Activated T-cell treated with anti-CD3 and anti-CD28 coated beads, Interleukin-2, amount 50 U/mL, for 48 hours (primary cell): ENCODE measurements at places on chromosomes 12 and 14.

GRCh38 chr12:71474791-71475190, 35.2 kb downstream of the LGR5 start:
- DNase-seq, result no peak

- no peak for DNase-seq
These were observed 40.3 kb downstream of the TIMELESS start for GRCh38 chr12:56408799-56409417.

- DNase-seq, result no peak
These were observed 31.8 kb upstream of the SMUG1 start for GRCh38 chr12:54220567-54220966.

DNA sequence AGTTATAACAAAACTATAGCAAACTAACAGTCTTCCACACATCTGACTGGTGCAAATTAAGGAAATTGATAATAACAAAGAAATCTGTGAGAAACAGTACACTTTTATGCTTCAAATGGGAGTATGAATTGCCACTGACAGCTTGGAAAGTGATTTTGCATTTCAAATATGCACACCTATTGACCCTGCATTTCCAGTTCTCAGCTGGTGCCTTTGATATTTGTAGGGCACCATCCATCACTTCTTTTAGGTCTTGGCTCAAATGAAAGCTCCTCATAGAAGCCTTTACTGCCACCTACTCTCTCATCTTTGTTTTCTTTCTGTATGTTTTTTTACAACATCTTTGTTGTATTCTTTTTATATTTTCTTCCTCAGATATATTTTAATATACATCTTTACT, 125.1 kb downstream of the ST8SIA1 start:
- no peak for DNase-seq
